ENCODE measurements at places on chromosomes 3 and 15.

DNA sequence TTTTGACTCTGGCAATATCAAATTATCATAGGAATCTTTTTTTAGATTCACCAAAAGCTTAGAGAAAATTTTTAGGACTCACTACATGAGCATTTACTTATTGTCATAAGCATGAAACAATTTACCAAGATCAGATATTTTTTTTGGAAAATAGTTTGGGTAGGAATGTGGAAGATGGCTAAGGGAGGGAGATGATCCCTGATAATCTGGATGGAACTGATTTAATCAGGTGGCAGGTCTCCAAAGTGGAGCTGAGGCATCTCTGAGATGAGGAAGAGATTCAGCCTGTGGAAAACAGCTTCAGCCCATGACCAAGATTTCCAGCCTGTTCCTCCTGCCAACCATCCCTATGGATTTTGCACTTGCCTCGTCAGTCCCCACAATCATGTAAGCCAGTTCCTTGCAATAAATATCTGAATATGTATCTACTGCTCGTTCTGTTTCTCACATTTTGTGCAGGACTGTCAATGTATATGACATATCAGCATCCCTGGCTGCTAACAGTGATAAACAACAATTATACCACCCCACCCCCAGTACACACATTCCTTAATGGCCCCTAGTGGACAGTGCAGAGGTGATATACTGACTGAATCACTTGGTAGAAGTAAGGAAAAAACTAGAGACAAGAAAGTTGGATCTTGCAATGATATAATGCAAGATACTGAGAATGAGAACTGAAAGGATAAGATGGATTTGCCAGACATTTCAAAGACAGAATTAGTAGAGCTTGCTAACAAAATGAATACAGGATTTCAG lies 183.8 kb downstream of the NEK10 start:
- no peak for DNase-seq

- DNase-seq: peak; percentile 42
Measured at GRCh38 chr3:42247576-42248027, 18.4 kb downstream of the CCK start.

DNA sequence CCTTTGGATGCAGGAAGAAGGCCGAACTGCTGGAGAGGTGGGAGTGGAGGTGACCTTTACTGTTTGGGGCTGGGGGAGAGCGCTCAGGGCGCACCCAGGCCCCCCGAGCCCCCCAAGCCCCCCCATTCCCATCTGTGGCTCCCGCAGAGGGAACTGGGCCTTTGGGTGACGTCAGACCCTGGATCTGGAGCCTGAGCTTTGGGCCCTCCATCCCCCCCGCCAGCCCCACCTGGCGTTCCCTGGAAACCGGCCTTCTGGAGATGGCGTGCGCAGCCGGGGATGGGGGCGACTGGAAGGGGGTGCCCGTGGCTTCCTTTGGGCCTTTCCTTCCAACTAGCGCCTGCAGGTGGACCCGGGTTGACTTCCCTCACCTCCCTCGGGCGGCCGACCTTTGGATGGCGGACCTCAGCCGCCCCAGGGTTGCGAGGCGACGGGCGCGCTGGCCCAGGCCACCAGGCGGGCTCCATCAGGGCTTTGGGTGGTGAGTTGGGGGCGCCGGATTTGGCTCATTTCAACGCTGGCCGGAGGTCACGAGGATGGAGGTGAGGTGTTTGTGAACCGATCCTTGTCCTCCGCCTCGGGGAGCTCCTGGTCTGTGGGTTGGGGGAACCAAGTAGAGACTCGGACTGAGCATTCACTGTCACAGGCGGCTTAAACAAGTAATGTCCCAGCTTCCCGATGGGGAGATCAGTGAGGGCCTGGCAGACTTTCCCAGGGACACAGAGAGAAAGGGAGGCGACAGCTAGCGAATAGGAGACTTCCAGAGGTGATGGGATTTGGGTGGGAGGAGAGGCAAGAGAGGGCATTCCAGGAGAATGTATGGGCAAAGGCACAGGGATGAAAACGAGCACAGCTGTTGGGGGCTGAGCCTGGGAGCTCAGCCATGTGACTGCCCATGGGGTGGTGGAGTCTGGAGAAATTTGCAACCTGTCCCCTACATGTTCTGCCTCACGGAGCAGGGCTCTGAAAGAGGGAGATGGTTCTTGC lies 709 bp downstream of the SCAMP5 start:
- DNase-seq: peak; percentile 59

DNA sequence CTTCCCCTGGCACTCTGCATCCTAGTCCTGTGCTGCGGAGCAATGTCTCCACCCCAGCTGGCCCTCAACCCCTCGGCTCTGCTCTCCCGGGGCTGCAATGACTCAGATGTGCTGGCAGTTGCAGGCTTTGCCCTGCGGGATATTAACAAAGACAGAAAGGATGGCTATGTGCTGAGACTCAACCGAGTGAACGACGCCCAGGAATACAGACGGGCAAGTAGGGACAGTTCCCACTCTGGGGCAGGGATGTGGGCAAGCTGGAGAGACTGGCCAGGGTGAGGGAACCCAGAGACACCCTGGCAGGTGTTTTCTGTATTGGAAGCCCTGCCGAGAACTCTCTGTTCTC lies 247 bp downstream of the FETUB start:
- DNase-seq: no peak

DNA sequence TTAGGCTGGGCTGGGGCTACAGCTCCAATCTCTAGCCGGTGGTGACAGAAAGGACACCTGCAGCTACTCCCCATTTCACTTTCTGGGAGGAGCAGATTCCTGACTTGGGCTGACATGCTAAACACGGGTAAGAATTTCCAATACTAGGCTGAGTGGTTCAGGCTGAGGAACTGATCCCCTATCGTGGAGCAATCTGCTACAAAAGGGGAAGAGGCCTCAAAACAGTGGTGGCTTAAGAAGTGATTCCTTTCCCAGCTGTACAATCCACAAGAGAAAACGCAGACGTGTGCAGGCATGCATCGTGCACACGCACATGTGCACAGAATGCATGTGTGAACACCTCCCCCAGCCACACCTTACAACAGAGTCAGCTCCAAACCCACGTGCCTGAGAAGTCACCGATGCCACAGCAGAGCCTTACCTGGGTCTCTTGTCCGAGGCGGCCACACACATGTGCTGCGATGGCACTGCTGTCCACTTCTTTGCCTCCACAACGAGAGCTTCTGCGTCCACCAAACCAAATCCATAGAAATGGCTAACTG lies 86.7 kb upstream of the SNRPA1 start:
- no peak for DNase-seq

Measured in right kidney (tissue), 9 donors.